ENCODE measurements at places on chromosomes 1 and 21. TPM values are rescaled to one million over a fixed set of nuclear protein-coding genes. Genes with fewer than 3 reads are reported as not detected.

GRCh38 chr1:182149411-182149965, 88.0 kb upstream of the ZNF648 start:
- peak overlapping the region; percentile 77 for H3K27ac ChIP-seq
- peaks cover 29% of the 10 kb centered on the region for H3K4me1 ChIP-seq
- H3K4me3 ChIP-seq = peak overlapping the region; percentile 8
- peak; percentile 41 for DNase-seq

DNA sequence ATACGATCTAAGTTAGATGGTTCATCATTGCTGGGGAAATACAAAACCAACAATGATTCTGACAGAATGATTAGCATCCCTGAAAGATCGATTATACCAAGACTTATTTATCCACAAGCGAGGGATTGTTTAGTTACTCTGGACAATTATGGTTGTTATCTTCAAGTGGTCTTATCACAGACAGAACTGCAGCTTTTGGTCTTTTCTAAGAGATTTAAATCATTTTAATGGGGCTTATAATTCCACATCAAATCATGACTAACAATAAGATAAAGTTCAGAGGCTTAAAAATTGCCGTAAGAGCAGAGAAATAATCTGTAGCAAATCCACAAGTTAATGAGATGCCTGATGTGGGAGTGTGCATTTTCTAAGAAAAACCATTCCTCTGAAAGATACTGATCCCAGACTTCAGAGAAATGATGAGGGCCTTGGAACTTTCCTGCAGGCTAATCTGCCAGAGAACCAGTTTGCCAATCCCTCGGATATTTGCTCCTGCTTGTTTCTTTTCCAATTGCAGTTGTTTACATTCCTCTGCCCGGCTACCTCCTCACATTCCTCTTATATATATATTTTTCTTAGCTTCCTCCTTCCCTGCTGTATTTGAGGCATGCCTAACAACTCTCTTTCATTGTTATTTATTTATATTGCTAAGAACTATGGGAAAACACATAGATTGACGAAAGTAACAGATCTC, 134.8 kb downstream of the BACH1 start:
- no peak for DNase-seq
- H3K36me3 ChIP-seq = peaks cover 2% of the 10 kb centered on the region
- peak overlapping the region; percentile 96 for H3K27ac ChIP-seq
- peak overlapping the region; percentile 85 for H3K4me3 ChIP-seq

GRCh38 chr1:147470079-147470478, 71.2 kb upstream of the BCL9 start:
- no peak overlapping the region for H3K27ac ChIP-seq
- H3K36me3 ChIP-seq = peaks cover 5% of the 10 kb centered on the region
- peaks cover 46% of the 10 kb centered on the region for H3K27me3 ChIP-seq
- H3K4me3 ChIP-seq = no peak overlapping the region

- H3K4me3 ChIP-seq = no peak overlapping the region
- H3K36me3 ChIP-seq = no peaks in the 10 kb centered on the region
- H3K27ac ChIP-seq = no peak overlapping the region
- H3K4me1 ChIP-seq = no peaks in the 10 kb centered on the region
- H3K27me3 ChIP-seq = no peaks in the 10 kb centered on the region
Measured at GRCh38 chr1:226816576-226816975, 53.8 kb upstream of the PSEN2 start.

The AIDA gene
- 49.5 TPM for total RNA-seq

DNA sequence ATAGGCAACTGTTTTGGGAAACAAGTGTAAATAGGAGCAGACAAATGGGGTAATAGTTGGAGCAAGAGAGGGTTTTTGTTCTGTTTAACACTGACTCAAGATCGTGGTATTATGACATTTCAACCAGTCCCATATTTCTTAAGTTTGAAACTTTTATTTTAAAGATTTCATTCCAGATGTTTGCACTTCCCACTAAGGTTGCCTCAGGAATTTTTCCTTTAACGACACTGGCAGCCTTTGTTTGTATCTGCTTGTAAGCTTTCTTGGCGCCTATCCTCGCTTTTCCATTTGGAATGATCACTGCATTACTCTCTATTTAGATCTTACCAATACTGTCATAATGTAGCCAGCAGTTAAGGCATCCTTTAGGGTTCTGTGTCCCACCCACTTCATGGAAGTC, 67.7 kb downstream of the ALG6 start:
- H3K4me3 ChIP-seq = no peak overlapping the region
- H3K36me3 ChIP-seq = peaks cover 15% of the 10 kb centered on the region
- H3K27ac ChIP-seq = no peak overlapping the region
- no peaks in the 10 kb centered on the region for H3K27me3 ChIP-seq
- no peak for DNase-seq
- no peaks in the 10 kb centered on the region for H3K4me1 ChIP-seq

DNA sequence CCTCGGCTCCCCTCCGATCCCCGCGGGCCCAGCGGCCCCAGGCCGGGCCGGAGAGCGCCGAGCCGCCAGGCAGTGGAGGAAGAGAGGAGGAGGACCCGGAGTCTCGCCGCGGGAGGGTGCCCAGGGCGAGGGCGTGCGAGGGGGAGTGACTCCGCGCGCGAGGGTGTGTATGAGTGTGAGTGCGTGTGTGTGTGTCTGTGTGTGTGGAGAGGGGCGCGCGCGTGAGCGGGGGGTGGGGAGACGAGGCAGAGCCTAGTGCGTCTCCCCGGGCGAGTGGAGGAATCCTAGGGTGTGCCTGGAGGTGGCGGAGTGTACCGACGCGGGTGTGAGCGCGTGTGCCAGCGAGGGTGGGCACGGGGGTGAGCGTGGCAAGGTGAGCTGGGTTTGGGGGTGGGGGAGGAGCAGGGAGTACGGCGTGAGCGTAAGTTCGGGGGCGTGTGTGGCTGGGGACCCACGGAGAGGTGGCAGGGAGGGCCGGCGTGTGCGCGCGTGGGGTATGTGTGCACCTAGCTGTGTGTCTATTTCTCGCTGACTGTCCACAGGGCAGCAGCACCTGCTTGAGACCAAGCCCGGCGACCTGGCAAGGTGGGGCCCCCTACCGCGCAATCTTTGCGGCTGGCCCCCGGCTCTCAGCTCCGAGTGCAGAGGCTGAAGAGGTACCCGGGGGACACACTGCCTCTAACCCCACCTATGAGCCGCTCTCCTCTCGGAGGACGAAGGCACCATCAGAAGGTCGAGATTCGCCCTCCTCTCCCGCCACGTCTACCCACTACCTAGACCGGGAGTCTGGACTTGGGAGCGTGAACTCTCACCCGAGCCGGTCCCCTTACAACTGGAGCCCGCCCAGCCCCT, 784 bp upstream of the KCND3 start:
- H3K36me3 ChIP-seq = no peaks in the 10 kb centered on the region
- no peak for DNase-seq
- H3K27ac ChIP-seq = no peak overlapping the region
- peaks cover 7% of the 10 kb centered on the region for H3K4me1 ChIP-seq
- H3K27me3 ChIP-seq = peaks cover 76% of the 10 kb centered on the region
- H3K4me3 ChIP-seq = peak overlapping the region; percentile 81

- no peak for DNase-seq
Measured at GRCh38 chr1:43639976-43640794, 9.8 kb upstream of the KDM4A start.

The NEXN gene
- total RNA-seq = 1.1 TPM

DNA sequence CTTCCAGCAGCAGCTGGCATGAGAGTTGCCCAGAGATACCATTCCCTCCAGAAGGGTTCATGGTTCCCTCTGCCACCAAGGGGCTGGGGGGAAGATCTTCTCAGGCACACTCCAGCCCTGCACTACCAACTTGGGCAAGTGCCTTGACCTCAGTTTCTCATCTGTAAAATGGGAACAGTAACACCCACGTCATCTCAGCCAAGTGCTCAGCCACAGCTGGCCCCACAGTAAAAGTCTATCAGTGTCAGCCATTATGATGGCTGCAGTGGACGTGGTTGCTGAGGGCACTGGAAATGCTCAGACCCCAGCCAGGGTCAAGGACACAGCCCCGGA, 16.3 kb upstream of the TAS1R2 start:
- H3K36me3 ChIP-seq = no peaks in the 10 kb centered on the region
- no peak overlapping the region for H3K4me3 ChIP-seq
- no peaks in the 10 kb centered on the region for H3K4me1 ChIP-seq
- DNase-seq = no peak
- no peaks in the 10 kb centered on the region for H3K27me3 ChIP-seq

The C1orf146 gene
- not detected for total RNA-seq

DNA sequence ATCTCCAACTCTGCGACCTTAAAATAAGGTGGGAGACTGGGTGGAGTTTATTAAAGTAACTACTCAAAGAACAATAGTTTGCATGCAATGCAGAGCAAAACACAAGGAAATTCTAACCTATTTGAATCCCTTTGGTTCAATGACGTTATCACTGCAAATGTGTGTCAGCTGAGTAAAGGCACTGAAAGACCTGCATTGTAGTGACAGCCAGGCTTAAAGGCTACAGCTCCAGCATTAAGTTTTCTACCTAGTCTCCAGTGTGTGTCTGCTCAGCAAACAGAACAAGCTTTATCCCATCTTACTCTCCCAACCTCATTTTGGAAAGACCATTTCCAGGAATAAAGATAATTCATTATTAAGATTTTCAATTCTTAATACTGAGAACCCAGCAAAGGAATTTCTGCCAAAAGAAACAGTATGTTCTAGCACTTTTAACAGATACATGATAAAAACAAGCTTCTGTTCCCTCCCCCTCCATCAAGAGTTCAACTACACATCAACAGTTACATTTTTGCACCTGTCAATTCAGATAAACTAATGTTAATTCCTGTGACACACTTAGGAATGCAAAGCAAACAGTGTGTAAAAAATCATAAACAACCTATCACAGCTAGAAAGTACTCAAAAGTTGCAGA, 14.2 kb downstream of the PTP4A2 start:
- H3K36me3 ChIP-seq = peaks cover 4% of the 10 kb centered on the region
- DNase-seq = no peak
- H3K27me3 ChIP-seq = no peaks in the 10 kb centered on the region

- no peak overlapping the region for H3K4me3 ChIP-seq
- no peak for DNase-seq
- H3K27ac ChIP-seq = no peak overlapping the region
Measured at GRCh38 chr1:76418531-76418930, 344.0 kb downstream of the ST6GALNAC3 start.

The MFSD2A gene
- total RNA-seq = 7.2 TPM

All from activated T-cell treated with anti-CD3 and anti-CD28 coated beads, Interleukin-2, amount 50 U/mL, for 72 hours (primary cell).